Kasumi-1 (cell line): ENCODE measurements at places on chromosomes 16 and 17.
A peak's percentile ranks its signal among the peaks of the same experiment; 100 is the strongest.

DNA sequence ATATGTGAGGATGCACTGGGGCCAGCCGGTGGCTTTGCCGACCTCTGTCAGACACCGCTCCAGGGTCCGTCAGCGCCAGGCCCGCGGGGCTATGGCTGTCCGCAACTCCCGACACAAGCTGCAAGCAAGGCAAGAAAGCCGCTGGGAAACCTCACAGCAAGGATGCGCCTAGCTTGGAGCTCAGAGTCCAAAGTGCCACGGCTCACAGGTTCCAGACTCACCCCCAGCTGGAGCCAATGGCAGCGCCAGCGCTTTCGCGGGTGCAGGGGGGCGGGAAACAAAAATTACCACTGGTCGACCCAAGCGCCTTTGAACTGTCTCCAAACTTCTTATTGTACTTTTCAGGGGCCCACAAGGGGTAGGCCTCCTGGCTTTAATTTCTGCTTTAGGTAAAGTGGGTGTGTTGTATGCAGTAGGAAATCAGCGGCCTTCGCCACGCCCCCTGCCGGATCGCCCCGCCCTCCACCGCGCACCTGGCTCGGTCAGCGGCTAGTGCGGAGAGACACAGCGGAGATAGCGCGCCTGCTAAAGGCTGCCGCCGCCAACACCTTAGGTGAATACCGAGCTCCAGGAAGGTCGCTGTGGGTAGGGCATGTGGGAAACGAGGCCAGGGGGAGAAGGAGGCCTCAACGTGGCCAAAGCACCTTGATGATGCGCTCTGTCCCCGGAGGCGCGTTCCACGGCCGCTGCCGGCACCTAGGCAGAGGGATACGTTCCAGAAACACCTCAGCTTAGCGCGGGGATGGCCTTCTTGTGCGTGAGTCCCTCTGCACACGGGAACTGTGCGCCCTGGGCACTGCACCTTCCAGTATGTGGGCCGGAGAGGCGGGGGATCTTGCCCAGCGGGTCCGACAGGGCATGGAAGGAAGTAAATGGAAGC lies 61.0 kb upstream of the RBL2 start:
- DNase-seq = no peak

DNA sequence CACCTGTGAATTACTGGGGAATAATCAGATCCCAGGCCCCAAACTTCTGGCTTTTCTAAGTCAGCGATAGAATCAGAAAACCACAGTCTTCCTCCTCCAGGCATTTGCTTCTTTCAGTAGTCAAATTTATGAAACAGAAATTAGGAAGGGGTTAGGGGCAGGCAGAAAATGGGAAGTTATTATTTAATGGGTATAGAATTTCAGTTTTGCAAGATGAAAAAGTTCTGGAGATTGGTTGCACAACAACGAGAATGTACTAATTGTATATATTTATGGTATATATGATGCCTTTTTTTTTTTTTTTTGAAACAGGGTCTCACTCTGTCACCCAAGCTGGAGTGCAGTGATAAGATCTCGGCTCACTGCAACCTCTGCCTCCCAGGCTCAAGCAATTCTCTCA lies 23.5 kb downstream of the ORC6 start:
- peak; percentile 85 for DNase-seq

DNA sequence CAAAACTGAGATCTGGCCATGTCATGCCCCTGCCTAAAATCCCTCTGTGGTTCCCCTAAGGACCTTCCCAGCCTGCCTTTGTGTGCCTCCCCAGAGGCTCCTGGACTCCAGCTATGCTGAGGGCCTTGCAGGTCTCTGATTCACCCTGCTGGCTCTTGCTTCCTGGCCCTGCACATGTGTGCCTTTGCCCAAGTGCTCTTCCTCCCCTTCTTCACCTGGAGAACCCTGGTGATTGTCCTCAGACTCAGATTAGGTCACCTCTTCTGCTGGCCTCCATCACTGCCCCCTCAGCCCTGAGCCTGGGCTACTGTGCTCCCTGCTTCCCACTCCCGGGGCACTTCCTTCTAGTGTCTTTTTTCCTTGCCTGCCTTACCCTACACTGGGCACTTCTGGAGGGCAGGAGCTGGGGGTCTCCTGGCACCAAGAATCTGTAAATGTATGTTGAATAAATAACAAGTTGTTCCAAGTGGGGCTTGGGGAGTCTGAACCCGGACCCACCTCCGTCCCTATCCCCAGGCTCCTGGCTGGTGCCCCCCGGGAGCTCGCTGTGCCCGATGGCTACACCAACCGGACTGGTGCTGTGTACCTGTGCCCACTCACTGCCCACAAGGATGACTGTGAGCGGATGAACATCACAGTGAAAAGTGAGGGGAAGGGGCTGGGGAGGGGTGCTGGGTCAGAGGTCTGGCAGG lies 7.8 kb downstream of the ITGA3 start:
- DNase-seq = no peak

DNA sequence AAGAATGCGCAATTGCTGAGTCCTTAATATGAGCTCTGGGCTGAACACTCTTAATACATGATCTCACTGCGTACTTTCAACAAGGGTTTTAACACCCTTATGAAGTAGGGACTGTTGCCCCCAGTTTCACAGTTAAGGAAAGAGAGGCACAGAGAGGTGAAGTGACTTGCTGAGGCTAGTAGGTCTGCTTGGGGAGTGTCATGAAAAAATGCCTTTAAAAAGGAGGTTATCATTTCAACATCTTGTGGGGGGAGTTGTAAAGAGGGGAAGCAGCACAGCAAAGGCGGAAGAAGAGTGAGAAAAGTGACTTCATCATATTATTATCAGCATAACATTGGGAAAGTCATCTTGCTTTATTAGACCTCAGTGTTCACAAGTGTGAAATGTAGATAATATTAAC lies 2.1 kb downstream of the CCL4L2 start:
- DNase-seq = peak; percentile 49

GRCh38 chr17:81108220-81108619 lies 57.1 kb upstream of the PVALEF start:
- no peak for DNase-seq

- no peak for DNase-seq
Measured at GRCh38 chr17:53629188-53629587, 193.5 kb upstream of the KIF2B start.

DNA sequence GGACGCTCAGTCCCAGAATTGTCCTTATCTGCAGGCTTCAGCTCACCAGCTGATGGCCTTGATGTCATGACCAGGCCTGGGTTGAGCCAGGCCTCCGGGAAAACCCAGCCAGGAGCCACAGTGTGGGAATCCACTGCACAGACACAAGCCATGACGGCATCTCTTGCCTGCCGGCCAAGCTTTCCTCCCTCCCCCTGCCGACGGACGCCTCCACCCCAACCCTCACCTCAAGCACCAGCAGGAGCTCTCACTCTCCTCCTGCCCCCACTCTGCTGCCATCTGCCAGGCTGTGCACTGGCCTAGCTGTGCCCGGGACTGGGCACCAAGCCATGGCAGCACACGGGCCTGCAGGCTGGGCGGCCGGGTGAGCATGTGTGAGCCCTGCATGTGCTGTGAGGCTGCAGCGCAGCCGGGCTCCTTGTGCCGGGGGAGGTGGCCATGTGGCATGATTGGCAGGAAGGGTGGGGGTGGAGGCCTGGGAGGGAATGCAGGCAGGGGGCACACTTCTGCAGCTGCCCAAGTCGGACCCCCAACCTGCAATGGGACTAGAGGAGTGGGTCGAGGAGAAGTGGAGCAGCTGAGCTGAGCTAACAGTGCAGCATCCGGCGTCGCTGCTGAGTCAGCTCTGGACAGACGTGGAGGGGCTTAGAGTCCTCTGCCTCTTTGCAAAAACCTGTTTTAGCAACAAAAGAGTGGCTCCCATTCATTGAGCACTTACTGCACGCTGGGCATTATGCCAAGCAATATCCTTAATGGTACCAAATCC lies 268.5 kb downstream of the CBLN1 start:
- no peak for DNase-seq

GRCh38 chr17:79295307-79295706 lies 220.7 kb downstream of the ENGASE start:
- no peak for DNase-seq

GRCh38 chr17:50360486-50361115 lies 12.4 kb downstream of the MRPL27 start:
- no peak for DNase-seq

DNA sequence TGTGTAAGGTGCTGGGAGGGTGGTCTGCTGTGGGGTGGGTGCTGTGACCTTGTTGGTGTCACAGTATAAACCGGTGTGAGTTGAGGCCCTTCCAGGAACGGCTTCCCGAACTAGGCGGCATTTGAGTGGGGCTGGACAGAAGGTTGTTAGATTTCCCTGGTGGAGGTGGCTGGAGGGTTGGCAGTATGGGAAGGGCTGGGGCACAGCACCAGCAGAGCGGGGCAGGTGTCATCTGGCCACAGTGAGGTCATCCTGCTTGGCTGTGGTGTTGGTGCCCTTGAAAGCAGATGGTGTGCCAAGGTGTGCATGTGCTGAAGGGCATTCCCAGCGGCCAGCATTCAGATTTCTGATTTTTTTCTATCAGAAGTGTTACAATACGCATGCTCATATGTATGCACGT lies 28.1 kb downstream of the BANP start:
- DNase-seq = no peak

GRCh38 chr17:42313389-42313772 lies 25.1 kb downstream of the STAT5A start:
- no peak for DNase-seq

DNA sequence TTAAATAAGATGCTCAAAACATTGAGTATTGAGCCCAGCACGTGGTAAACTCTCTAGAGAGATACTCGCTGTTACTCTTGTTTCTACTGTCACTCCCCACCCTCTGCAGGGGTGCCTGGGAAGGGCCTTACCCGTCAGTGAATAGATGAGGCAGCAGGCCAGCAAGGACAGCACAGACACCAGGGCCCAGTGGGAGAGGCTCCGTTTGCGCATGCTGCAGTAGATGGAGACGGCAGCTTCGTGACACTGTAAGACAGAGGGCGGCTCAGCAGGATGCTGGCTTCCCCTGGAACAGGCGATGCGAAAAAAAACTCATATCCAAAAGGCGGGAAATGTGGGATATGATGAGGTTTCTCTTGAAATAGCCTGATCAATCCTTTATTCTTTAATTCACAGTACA lies 20.0 kb downstream of the SLC38A8 start:
- DNase-seq = no peak

DNA sequence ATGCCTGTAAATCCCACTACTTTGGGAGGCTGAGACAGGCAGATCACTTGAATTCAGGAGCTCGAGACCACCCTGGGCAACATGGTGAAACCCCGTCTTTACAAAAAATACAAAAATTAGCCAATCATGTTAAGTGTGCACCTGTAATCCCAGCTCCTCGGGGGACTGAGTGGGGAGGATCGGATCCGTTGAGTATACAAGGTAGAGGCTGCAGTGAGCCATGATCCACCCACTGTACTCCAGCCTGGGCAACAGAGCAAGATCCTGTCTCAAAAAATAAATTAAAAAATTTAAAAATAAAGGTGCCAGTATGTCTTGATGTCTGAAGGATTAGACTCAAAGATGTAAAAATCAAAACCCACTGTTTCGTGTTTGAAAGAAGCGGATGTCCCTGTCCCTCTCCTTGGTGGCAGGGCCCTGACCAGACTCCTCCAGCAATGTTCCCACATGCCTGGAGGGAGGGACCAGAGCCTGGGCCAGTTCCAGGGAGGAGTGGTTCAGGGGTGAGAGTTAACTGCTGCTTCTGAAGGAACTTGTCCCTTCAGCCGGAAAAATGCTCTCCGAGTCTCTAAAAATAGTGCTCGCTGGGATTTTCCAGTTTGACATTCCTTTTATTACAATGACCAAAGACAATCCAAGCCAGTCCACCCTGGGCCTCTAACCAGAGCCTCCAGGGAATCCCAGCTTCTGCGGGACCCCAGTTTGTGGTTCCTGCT lies 9.4 kb upstream of the CMTM4 start:
- DNase-seq = no peak

- peak; percentile 39 for DNase-seq
Measured at GRCh38 chr17:75970011-75970523, 8.9 kb downstream of the ACOX1 start.

GRCh38 chr17:73603971-73604370 lies 40.3 kb downstream of the SDK2 start:
- no peak for DNase-seq

DNA sequence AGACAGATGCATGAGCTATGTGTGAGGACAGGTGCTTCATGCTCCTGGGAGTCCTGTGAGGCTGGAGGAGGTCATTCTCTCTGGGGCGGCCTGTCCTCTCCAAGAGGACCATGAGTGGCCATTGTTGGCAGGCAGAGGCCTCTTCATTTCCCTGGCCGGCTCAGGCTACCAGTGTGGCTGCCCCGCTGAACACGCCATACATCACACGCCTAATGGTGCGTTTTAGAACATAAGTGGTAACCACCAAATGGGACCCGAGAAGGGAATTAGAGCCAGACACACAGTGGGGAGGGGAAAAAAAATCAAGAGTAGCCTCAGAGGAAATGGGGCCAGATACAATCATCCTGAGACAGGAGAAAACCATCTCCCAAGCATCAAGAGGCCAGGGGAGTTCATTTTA lies 140.0 kb downstream of the SPACA3 start:
- DNase-seq = no peak

DNA sequence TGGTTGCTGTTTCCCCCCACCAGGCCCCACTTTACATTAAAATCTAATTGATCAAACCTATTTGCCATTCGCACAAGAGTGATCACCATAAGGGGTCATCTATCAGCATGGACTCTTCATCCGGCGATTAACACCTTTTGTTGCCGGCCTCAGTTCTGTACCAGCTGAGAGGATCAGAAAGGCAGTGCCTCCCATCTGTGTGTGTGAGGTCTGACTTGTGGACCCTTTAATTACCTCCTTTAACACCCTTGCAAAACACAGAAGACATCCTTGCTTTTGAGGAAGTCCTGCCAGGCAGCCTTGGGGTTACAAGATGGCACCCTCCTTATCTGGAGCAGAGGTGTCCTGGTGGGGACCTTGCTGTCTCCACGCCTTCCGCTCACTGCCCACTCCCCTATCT lies 77.2 kb upstream of the IRX3 start:
- no peak for DNase-seq

DNA sequence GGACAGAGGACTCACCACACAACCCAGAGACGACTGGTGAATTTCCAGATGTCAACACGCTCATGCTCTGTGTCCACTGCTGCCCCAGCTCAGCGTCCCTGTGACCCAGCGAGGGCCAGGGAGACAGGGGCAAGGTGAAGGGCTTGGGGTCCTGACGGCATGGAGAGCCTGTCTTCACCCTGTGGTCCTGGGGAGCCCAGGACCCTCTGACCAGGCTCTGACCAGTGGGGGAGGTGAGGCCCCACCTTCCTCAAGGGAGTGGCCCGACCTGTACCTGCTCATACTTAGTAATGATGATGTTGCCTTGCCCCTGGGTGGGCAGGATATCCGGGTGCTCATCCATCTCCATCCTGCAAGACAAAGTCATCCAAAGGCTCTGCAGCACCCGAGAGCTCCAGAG lies 39.8 kb downstream of the TNFRSF13B start:
- DNase-seq = no peak

GRCh38 chr16:51181503-51181811 lies 30.4 kb upstream of the SALL1 start:
- DNase-seq = no peak

DNA sequence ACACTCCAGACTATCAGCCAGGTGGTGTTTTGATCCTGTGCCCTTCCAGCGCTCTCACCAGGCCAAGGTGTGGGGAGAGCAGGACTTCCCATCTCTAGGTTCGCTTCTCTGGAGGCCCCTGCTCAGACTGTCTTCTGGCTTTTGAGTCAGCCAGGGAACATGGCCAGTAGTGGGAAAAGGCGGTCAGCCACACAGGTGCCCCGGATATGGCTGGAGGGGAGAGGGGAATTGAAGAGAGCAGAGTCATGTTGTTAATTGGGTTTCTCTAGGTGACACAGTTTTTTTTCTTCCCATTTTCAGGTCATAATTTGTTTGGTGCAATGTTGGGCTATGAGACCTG lies 1.5 kb downstream of the MINK1 start:
- no peak for DNase-seq
